ENCODE measurements at places on chromosomes 5 and 9.

GRCh38 chr9:87455407-87455806 is 42.3 kb upstream of the DAPK1 start:
- DNase-seq: no peak

- DNase-seq: peak; percentile 21
Measured at GRCh38 chr5:87686975-87687374, 274.2 kb upstream of the CCNH start.

- DNase-seq: peak; percentile 84
Measured at GRCh38 chr9:21831841-21832509, 29.5 kb downstream of the MTAP start.

GRCh38 chr5:130155345-130156011 is 251.2 kb downstream of the CHSY3 start:
- no peak for DNase-seq

DNA sequence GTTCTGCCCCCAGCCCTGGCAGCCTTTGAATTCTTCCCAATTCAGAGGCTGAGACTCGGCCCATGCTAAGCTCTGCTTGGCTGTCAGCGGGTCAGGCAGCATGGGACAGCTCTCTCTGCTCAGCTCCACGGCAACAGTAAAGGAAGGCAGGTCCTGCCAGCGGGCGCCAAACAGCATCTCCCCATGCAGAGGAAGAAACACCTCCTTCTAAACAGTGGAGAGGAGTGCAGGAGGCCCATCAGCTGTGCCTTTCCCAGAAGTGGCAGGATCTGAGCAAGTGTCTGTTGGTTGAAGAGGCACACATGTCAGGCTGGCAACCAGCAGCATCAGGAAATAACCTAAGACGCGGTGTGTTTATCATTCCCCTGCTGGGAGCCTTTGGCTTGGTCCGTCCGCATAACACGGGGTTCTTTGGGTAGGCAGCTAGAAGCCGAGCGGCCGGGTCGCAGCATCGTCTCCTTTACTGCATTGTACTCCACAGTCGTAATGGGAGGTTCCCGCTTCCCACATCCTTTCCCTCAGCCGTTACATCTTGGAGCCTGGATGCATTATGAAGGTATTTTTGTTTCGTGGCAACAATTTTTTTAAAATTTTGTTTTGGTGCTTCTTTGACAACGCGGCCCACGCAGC is 42.7 kb upstream of the NCS1 start:
- no peak for DNase-seq

DNA sequence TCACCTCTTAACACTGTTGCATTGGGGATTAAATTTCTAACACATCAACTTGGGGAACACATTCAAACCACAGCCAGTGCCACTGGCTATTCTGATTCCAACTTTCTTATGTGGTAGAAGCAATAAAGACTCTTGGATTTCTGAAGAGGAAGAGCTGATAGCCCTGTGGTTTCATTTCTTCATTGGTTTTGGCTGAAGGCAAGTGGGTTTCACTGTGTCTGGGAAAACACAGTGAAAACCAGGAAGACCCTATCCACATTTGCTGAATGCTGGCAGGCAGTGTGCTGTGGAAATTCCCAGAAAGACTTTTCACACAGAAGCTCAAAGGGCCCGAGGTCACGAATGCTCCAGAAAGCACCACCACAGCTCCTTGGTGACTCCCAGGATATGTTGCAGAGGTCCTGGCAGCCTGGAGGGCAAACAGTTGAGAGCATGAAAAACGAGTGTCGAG is 67.1 kb downstream of the DAPK1 start:
- DNase-seq: no peak

- DNase-seq: no peak
Measured at GRCh38 chr5:156329171-156329611, 2.2 kb downstream of the SGCD start.

DNA sequence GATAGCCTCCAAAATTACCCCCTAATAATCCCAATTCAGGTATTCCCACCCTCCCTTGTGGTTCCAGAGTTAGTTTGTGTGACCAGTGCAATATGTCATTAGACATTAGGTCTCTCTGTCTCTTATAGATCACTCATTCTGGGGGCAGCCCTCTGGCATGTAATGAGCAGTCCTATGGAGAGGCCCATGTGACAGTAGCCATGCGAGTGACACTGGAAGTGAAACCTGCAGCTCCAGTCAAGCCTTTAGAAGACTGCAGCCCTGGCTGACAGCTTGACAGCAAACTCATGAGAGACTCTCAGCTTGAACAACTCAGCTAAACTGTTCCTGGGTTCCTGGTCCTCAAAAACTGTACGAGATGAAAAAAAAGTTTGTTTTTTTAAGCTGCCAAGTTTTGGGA is 54.0 kb upstream of the HSPB3 start:
- no peak for DNase-seq

GRCh38 chr5:151381899-151382298 is 34.5 kb upstream of the SLC36A2 start:
- DNase-seq: no peak

DNA sequence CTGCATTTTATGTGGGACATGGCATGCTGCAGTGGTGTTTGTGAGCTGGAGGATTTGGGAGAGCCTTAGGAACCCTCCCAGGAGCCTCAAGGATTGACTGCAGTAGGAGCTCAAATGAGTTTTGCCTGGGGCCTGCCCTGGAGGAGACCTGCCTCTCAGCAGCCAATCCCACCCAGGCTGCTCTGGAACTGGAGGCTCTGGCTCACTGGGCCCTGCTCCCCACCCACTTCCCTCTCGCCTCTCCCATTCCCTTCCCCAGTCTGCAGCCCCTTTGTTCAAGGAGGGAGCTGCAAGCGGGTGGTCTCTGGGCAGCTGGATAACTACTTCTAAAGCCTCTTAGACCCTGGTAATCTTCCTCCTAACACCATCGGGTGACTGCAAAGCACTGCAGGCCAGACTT is 24.2 kb downstream of the KCNIP1 start:
- DNase-seq: no peak

GRCh38 chr9:5910413-5911057 is 19.8 kb downstream of the MLANA start:
- DNase-seq: peak; percentile 53

DNA sequence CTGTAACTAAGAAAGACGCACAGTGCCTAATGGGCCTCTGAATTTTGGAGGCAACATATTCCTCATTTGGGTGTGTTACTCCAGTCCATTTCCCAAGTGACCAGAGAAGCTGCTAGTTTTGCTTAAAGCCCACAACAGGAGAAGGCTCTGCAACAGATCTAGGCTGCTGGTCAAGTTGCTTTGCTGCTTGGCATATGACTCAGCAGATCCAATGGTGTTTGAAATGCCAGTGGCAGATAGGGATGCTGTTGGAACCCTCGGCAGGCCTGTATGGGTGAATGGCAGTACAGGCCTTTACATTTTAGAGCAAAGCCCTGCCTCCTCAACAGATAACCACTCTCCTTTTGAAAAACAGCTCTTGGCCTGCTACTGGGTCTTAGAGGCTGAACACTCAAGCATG is 36.2 kb upstream of the ROR2 start:
- no peak for DNase-seq

GRCh38 chr9:120265791-120266190 is 314.2 kb downstream of the CDK5RAP2 start:
- no peak for DNase-seq

DNA sequence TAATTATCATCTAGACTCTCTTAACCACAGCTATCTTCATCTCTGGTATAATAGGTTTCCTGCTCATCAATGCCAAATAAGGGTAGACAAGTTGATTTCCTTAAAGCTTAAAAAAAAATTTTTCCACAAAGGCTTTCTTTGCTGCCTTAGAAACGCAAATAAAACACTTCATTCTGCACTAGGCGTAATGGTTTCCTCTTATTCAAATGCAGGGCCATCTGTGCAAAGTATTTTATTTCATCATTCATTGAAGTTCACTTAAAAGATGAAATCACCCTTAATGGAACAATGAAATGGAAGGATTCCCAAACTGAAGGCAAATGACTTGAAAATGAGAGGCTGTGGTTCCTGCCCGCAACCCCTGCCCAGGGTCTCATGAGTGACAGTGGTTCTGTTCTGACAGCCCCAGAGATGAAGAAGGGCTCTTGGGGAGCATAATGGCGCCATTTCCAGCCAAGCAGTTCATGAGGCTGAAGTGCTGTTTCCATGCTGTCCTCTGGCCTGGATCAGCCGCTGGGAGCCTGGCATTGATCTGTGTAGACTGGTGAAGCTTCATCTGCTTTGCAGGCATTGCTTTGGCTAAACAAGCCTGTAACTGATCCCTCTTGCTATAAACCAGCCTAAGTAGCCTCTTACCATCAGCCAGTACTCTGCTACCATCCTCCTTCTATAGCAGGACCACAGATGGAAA is 276.9 kb upstream of the WWC1 start:
- DNase-seq: no peak

DNA sequence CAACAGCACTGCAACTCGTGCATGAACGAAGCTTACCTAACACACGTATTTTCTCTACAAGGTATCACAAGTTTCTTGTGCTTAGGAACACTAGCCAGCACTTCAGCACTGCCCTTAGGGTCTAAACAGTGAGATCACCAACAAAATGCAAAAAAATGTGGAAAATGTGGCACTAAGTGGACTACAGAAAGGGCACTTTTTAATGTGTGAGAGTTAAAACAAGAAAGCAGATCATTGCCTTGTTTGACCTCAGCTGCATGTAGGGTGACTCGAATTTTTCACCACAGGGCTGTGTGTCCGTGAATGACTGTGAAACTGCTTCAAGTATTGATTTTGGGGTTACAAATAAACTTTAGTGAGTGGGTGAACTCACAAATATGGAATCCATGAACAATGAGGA is 90.5 kb downstream of the MARCHF3 start:
- DNase-seq: no peak

- no peak for DNase-seq
Measured at GRCh38 chr9:134451700-134452458, 125.6 kb downstream of the RXRA start.
